Spinal cord (tissue), 10 donors: ENCODE measurements at places on chromosomes 3 and 15. TPM values are rescaled to one million over a fixed set of nuclear protein-coding genes. Genes with fewer than 3 reads are reported as not detected.

Gene ALCAM
- 305 TPM for total RNA-seq

Gene NXPE3
- 8.9 TPM for total RNA-seq

Gene GPR160
- total RNA-seq: 7.2 TPM

DNA sequence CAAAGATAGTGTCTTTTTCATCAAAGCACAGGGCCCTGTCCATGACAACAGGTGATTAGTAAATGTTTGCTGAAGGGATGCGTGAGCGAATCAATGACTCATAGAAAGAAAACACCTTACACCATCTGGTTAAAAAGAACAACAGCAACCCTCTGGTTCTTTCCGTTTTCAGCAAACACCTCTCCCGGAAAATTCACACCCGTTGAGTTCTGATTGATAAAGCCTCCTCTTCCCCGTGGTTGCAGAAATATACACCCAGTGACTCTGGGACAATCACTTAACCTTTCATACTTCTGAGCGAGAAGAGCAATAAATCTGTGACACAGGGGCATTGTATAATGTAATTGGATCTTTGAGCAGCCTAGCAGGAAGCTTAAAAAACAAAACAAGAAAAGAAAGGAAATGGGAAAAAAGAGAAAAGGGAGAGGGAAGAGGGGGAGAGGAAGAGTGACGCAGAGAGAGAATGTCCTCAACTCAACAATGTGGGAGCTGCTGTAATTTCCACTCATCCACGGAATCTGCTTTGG lies 37.6 kb downstream of the ADAMTS9 start:
- no peak for DNase-seq

DNA sequence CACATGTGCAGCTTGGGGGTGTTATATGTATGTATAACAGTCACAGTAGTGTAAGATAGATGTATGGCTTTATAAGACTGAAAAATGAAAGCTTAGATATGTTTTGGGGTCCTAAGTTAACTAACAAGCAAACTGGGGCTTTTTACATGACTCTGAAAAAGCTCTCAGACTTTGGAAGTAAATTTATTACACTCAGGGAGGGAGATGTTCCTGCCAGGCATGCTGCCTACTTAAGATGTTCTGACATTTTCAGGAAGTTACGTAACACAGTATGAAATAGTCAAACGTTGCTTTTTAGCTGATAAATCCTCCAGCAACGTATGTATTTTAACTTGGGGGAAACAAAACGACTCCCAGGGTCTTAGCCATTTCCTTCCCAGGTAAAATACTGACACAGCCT lies 1.7 kb upstream of the IFT57 start:
- DNase-seq: no peak

DNA sequence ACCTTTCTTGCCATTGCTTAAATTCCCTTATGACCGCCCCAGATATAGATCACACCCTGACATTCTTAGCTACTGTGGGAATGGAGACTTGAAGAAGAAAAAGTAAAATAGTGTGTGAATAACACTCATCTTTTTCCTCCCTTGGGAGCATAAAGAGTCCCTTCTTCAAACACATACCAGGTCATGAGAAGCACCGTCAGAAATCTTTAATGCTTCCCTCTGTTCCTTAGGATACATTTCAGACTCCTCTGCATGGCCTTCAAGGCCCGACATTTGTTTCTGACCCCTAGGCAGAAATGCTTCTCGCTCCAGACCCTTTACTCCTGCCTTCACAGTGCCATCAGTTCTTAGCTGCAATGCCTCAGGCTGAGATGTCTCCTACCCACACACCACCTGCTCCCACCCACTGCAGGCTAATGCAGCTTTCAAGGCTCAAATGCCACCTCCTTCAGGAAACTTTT lies 143.8 kb upstream of the IL12A start:
- no peak for DNase-seq

- no peak for DNase-seq
Observed at GRCh38 chr3:155753038-155753639, 8.3 kb upstream of the PLCH1 start.

DNA sequence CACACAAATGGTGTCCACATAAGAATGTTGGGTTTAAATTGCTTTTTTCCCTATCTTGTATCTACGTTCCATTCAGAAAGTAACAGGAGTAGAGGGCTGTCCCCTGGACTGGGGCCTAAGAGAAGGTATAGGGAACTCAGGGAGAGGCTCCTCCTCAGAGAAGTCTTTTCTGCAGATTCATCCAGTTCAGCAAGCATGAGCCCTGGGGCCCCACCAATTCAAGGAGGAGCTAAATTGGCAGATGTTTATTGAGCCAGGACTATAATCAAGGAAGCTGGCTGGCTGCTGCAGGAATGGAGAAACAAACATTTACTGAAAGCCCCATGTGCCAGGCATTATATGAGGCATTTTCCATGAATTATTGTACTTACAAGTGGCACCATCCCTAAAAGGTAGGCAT lies 22.1 kb upstream of the LARS2 start:
- DNase-seq: no peak

- no peak for DNase-seq
Observed at GRCh38 chr3:59605944-59606534, 556.2 kb upstream of the CFAP20DC start.
